Fibroblast of lung (primary cell): ENCODE measurements at places on chromosomes 1 and 21.

- no peak for DNase-seq
Observed at GRCh38 chr1:29417971-29418370, 181.6 kb downstream of the PTPRU start.

- no peak for DNase-seq
Observed at GRCh38 chr1:6955357-6956094, 170.3 kb downstream of the CAMTA1 start.

- no peak for DNase-seq
Observed at GRCh38 chr1:204706838-204707509, 21.4 kb upstream of the LRRN2 start.

DNA sequence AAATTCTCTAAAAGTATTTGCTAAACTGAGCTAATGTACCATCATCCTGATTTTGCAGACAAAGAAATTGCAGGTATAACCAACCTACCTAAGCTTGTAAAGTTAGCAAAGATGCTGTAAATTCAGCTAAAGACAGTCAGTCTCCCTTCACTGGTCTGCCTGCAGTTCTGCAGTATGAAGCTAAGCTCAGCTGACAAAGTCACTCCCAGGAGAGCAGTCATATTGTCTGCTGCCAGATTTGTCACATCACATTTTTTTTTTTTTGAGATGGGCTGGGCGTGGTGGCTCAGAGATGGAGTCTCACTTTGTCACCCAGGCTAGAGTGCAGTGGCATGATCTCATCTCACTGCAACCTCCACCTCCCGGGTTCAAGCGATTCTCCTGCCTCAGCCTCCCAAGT lies 8.9 kb upstream of the CMPK1 start:
- no peak for DNase-seq

DNA sequence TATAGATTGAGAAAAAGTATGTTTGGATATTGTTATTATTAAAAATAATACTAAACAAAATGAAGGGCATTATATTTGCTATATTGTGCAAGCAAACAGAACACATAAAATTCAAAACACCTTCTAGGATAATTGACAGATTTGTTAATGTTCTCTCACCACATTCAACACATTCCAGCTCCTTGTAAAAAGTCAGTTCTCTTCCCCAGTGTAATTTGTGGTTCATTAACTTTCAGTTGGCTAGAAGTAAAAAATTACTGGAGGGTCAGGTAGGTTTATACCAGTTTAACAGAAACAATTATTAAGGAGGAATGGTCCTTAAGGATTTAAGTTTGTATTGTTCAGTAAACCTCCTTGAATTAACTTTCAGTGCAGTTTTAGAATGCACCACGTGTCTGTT lies 1235.3 kb upstream of the ADGRL2 start:
- no peak for DNase-seq

- no peak for DNase-seq
Observed at GRCh38 chr1:41809692-41810091, 109.0 kb downstream of the HIVEP3 start.

DNA sequence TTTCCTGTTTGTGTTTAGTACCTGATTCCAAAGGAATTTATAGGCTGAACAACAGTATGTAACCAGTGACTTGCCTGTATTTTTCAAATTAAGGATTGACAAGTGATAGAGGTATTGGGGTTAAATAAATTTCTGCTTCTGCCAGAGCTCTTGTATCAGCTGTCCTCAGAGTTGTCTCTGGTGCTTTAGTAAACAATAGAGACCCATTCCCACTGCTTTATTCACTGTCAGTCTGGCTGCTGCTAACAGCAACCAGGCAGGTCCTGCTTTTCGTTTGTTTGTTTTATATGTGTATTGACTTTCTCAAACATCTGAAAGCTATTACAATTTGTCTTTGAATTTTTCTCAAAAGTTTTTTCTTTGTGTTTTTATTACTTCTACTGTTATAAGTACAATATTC lies 76.1 kb downstream of the OLFM3 start:
- no peak for DNase-seq

DNA sequence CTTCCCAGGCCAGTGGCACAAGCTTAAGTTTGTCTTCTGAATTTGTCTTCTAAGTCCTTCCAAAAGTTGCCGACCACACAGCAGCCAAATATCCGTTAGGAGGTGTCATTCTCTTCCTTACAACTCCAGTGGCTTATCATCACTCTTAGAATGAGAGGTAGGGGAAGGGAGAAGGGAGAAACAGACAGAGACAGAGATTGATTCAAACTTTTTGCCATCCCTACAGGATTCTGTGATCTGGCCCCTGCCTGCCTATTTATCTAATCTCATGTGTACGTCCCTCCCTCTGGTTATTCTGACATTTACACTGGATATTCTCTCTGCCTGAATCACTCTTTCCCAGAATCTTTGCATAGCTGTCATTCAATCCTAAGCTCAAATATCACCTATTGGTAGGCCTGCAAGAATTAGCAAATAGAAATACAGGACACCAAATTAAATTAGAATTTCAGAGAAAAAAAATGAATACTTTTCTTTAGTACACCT lies 488 bp upstream of the GNL2 start:
- peak; percentile 13 for DNase-seq
